ENCODE measurements at places on chromosomes 6 and 20. TPM values are rescaled to one million over a fixed set of nuclear protein-coding genes. Genes with fewer than 3 reads are reported as not detected.

MEP1A gene
- not detected for total RNA-seq

CD2AP gene
- total RNA-seq: 24.0 TPM

FABP7 gene
- total RNA-seq: 22.4 TPM

SPDEF gene
- total RNA-seq: 27.9 TPM

ADGRB3 gene
- total RNA-seq: 0.30 TPM

TGM2 gene
- 6.2 TPM for total RNA-seq

SPATA25 gene
- total RNA-seq: 2.7 TPM

IL17A gene
- not detected for total RNA-seq

DNA sequence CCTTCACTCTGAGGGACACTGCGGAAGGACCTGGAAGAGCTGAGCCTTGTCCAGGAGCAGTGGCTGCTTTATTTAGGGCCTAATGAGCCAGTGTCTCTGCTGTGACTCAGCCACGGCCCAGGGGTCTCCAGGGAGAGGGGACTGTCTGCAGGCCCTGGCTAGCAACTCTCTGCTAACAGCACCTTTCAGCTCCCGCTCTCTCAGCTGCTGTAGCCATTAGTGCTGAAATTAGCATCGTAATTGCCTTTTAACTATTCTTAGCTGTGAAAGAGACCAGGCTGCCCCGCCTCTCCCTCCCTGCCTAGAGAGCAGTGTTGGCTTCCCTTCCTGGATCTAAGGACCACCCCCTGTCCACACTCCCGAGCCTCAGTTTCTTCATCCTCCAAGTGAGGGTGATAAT lies 53.1 kb upstream of the SLC32A1 start:
- DNase-seq: peak; percentile 31

- no peak for DNase-seq
These were observed 35.1 kb downstream of the MAP3K5 start for GRCh38 chr6:136757150-136757549.

GRCh38 chr20:3262566-3262965 lies 23.6 kb upstream of the SLC4A11 start:
- no peak for DNase-seq

DNA sequence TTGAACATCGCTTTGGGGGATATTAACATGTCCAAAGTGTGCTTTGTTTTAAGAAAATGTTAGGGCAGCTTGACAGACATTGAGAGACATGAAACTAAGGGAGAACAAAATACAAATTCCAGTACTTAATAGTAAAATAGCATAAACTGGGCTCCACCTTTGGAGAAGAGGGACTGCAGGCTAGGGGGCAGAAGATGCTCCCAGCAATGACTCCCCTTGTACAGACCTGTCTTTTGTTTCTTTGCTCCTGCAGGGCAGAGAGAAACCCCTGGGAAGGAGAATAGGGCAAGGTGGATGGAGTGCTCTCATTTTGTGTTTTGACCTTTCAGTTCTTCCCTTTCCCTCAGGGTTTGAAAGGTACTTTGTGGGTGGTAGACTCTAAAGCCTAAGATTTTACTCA lies 115.6 kb upstream of the PLCB4 start:
- no peak for DNase-seq

DNA sequence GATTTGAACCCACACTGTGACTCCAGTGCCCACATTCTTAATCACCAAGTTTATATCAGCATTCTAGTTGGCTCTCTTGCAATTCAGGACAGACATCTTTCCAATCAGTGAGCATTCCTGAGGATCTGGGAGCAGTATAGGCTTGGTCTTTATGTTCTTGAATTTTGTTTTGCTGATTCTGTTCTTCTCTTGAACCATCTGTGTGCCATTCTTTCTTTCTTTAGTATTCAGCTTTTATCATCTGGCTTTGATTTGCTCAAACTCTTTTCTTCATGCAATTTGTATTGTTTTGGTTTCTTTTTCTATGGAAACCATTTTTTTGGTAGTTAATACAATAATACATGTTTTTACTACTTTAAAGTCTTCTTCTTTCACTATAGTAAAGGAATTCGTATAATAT lies 162.4 kb downstream of the CD109 start:
- DNase-seq: no peak

- DNase-seq: no peak
These were observed 48.8 kb downstream of the LAMA4 start for GRCh38 chr6:112205427-112206109.

GRCh38 chr6:34386316-34387137 lies 5.9 kb downstream of the NUDT3 start:
- no peak for DNase-seq

DNA sequence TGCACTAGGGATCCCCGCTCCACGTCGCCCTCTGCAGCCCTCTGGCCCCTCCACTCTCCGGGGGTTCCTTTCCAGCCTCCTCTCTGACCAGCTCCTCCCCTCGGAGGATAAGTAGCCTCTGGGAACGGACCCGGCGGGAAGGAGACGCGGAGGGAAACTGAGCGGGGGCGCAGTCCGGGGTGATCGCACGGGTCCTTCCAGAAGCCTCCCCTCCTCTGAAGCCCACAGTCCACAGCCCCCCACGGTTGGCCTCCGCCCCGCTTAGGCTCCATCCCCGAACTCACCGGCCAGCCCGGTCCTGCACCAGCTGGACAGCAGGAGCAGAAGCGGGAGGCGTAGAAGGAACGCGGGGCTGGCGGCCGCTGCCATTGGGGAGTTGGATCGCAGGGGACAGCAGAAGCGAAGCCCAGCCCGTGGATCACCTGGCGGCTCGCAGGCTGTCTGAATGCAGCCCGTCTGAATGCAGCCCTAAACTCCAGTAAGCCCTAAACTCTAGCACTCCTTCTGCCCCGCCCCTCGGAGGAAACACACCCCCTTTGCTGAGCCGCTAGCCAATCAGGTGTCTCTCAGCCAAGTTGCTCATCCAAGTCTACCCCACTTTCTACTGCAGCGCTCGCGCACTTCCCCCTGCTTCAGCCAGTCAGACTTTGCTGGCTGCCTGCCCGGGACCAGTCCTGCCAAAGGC lies at the start of gene RAET1G:
TSS of gene RAET1G (minus strand) at position 480 of the 685 bp plus-strand sequence. CDS start at position 369, 111 bp downstream.
- peak; percentile 93 for DNase-seq

- no peak for DNase-seq
These were observed 954.3 kb downstream of the KIF16B start for GRCh38 chr20:15618912-15619311.

- DNase-seq: no peak
These were observed 18.0 kb downstream of the AARS2 start for GRCh38 chr6:44294832-44295791.

- no peak for DNase-seq
These were observed 38.6 kb downstream of the TFEB start for GRCh38 chr6:41696788-41697187.

DNA sequence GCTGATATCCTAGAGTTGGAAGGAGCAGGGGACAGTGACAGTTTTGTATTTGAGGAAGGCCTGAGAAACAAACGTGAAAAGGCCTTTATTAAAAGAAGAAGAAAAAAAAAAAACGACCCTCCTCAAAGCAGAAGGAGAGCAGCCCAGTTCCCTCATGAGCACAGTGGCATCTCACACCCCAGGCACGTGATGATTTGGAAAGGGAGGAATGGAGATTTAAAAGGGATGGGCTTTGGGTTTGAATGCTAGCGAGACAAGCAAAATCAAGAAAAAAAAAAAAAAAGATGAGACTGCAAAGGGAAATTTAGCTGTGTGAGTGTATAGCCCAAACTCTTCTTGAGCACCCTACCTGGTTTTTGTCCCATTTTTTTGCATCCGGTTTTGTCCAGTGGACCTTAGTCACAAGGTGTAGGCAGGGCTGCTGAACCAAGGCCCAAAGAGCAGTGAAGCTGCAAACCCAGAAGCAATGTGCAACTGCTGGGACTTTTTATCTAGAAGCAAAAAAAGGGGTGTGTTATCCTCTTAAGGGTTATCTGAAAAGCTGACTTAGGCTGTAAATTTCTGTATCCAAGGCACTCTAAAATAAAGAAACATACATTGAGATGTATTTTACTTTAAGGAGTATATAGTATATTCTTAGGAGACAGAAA lies 54.5 kb upstream of the RREB1 start:
- no peak for DNase-seq

DNA sequence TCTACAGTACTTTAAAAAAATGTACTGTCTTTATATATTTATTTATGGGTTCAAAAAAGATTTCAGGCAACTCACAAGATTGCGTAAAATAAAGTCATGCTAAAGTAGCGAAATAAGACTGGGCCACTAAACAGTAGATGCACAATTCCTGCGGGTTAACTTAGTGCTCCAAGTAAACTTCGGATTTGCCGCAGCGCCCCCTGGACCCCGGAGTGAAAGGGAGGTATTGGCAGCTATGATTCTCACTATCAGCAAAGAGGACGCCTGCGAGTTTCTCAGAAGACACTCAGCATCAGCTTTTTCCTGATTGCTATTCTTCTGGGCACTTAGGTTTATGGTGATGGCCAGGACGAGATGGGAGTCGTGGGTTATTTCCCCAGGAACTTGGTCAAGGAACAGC lies 1.4 kb downstream of the OTOR start:
- no peak for DNase-seq

- DNase-seq: no peak
These were observed 124.8 kb downstream of the INSM1 start for GRCh38 chr20:20492521-20493332.

- DNase-seq: no peak
These were observed 52.9 kb downstream of the STK4 start for GRCh38 chr20:45019027-45019761.

DNA sequence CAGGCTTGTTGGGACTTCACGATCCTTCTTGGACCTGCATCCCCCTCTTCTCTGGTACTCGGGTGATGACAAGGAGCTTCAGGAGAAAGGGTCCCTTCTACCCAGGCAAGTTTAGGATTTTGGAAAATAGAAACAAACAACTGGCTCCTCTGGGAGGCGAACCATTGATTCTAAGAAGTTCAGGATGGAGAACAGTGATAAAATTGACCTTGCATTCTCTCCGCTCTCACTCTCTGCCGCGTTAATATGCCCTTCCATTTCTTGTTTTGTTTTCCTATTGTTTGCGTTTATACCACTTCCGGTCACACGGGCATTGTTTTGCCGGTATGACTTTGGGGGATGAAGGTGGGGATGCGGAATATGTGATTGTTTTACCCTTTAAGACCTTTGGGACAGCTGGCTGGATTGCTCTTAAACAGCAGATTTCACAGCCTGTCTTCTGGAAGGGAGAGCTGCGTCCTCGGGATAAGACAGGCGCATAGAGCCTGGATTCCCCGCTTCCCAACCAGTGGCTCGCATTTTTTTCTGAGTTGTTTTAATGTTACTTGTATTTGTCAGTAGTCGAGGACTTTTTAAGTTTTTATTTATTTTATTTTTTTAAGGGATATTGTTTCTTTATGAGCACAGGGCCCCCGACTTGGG lies 144.3 kb upstream of the ZNF184 start:
- DNase-seq: no peak
